Stimulated activated CD8-positive, alpha-beta memory T cell treated with anti-CD3 and anti-CD28 coated beads, Interleukin-7, amount 100 ng/mL, for 4 hours (primary cell): ENCODE measurements at places on chromosomes 6 and 20.

DNA sequence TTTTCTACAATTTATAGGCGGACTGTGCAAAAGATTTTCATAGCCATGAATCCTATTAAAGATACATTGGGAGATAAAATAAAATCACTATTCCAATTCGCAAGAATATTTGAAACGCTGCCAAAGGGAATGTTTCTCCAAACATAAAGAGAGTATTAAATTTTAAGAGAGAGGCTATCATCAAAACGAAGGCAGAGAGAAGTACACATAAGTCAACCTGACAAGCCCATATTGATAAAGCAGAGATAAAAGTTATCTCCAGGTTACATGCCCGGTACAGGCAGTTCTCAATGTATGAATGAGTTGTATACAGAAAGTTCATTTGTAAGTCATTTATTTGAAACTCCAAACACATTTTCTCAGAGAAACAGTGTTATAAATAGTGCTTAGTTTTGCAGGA is 193.1 kb downstream of the ATXN1 start:
- no peak for DNase-seq

- no peak for DNase-seq
Observed at GRCh38 chr6:81984599-81984998, 232.1 kb upstream of the TENT5A start.

GRCh38 chr6:125188594-125189203 is 35.1 kb downstream of the TPD52L1 start:
- no peak for DNase-seq

GRCh38 chr6:55497694-55498093 is 81.3 kb downstream of the HMGCLL1 start:
- no peak for DNase-seq

GRCh38 chr6:125124049-125124669 is 29.4 kb upstream of the TPD52L1 start:
- no peak for DNase-seq

DNA sequence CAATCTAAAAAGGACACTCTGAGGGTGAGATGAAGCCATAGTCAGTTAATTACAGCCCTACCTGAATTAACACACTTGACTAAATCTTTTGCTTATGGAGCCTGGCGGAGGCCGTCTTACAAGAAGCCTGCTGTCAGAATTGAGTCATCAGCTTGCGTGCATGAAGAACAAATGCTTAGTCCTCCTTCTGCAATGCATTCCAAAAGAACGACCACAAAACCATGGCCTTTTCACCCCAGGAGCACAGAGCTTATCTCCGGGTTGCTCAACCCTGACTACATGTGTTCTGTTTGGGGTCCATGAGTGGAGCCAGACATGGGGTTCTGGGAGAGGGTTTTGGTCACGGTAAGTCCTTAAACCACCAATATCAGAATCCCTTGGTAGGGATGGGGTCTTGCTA is 318.1 kb downstream of the CLIC5 start:
- no peak for DNase-seq

DNA sequence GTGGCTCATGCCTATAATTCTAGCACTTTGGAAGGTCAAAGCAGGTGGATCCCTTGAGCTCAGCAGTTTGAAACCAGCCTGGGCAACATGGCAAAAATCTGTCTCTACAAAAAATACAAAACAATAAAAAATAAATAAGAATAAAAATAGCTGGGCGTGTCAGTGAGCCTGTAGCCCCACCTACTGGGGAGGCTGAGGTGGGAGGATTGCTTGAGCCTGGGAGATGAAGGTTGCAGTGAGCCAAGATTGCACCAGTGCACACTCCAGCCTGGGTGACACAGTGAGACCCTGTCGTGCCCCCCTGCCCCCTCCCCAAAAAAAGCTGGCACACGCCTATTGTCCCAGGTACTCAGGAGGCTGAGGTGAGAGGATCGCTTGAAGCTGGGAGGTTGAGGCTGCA is 35.1 kb upstream of the SRPK1 start:
- DNase-seq = no peak

DNA sequence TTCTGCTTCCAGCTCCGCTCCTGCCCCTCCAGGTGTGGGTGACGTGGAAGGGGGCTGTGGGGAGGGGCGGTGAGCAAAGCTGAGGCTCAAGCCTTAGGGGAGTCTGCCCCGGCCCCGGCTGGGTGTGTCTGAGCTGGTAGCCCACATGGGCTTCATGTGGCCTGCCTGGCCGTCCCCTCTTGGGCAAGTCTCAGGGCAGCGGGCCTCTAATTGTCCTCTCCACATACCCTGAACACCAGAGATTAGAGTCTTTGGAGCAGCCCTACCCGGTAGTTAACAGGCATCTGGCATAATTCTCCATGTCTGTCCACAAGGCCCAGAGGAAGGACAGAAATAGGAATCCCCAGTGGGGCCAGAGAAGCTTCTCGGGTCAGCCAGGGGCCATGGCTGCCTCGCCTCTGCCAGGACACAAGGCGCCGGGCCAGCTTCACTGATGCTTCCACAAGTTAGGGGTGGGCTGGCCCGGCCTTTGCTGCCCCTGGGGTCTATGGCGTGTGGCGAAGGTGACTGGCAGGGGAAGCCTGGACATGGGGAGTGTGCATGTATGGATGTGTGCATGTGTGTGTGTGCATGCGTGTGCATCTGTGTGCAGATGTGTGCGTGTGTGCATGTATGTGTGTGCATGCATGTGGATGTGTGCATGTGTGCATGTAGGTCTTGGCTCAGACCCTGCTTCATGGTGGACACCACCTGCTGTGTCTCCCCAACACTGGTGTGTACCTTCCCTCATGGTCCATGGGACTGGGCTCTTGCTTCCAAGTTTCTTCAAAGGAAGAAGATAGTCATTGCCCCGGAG is 24.0 kb downstream of the FRMD1 start:
- no peak for DNase-seq

DNA sequence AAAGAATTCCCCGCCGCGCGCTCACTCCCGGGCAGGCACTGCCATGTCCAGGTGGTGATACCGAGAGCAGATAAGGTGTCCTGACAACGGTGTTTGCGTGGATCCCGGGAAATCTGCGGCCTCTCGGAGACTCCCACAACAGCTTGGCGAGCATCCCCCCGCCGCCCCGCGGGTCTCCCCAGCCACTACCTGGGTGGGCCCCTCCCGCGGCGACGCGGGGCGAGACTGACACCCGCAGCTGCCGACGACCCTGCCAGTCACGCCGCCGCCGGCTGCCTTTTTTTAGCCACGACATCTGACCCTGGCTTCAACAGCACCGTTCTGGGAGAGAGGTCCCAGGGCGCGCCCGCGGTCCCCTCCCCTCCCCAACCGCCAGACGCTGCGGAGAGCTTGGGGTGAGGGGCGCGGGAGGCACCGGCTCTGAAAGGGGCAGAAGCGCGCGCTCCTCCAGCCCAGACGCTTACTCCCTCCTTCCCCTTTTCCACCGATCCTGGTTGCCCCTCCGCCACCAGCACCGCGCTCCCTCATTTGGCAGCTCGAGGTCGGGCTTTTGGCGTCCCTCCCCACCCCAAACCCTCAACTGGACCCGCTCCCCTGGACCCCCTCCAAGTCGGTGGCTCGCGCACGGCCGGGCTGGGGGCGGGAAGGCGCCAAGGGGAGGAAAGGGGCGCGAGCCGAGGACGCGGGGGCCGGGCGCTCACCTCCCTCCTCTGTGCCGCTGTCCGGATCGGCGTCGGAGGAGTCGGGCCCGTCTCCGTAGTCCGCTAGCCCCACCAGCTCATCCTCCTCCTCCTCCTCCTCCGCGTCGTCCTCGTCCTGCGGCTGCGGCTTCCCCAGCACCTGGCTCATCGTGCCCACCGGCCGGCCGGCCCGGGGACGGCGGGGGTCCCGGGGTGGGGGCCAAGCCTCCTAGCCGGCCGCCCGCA is 665 bp downstream of the RRAGD start:
- peak; percentile 13 for DNase-seq

- DNase-seq = no peak
Observed at GRCh38 chr20:63177785-63178445, 38.0 kb downstream of the YTHDF1 start.

DNA sequence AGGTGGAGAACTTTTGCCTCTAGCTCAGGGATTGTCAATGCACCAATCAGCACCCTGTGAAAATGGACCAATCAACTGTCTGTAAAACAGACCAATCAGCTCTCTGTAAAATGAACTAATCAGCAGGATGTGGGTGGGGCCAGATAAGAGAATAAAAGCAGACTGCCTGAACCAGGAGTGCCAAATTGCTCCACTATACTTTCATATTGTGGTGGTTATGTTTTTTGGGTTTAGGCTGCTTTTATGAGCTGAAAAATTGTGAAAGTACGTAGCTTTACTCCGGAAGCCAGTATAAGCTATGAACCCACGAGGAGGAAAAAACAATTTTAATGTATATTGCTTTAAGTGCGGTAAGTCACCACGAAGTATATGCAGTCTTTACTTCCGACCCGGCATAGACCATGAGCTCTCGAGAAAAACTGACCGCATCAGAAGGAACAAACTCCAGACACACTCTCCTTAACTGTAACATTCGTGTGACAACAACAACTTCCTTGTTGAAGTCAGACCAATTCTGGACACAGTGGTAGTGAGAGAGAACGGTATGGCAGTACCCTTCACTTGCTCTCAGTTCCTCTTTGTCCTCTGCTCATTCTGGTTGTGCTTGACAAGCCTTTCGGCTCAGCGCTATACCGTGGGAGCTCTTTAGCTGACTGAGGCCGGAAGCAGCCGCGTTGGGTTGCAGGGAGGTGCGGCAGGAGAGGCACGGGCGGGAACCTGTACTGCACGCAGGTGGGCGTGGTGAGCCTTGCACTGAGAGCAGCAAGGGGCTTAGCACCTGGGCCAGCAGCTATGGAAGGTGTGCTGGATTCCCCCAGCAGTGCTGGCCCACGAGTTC is 81.9 kb upstream of the E2F3 start:
- peak; percentile 59 for DNase-seq

GRCh38 chr20:3181270-3181669 is 7.9 kb upstream of the LZTS3 start:
- no peak for DNase-seq

GRCh38 chr6:7693827-7694226 is 32.1 kb upstream of the BMP6 start:
- DNase-seq = no peak

DNA sequence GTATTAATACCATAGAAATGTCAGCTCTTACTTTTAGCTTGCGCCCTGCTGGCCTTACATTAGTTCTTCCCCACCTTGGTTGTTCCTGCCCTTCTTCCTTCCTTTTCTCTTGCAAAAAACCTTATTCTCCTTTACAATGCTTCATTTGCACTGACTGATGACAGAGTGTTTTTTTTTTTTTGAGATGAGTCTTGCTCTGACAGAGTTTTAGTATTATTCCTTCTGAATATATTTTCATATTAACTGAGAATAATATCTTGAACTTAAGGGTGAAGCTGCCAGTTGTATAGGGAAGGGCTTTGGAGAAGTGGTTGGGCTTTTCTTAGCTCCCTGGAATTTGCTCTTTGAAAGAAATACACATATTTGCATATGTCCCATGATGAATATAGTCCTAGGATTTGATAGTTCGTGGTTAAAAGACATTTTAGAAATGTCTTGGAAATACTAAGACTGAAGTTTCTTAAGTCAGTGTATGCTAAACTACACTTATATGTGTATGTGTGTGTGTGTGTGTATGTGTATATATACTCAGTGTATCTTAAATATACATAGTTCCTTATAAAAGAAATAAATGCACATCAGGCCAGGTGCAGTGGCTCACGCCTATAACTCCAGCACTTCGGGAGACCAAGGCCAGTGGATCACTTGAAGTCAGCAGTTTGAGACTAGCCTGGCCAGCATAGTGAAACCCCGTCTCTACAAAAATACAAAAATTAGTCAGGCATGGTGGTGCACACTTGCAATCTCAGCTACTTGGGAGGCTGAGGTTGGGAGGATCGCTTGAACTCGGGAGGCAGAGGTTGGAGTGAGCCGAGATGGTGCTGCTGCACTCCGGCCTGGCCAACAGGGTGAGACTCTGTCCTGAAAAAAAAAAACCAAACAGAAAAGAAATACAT is 216.1 kb upstream of the MYLIP start:
- no peak for DNase-seq

DNA sequence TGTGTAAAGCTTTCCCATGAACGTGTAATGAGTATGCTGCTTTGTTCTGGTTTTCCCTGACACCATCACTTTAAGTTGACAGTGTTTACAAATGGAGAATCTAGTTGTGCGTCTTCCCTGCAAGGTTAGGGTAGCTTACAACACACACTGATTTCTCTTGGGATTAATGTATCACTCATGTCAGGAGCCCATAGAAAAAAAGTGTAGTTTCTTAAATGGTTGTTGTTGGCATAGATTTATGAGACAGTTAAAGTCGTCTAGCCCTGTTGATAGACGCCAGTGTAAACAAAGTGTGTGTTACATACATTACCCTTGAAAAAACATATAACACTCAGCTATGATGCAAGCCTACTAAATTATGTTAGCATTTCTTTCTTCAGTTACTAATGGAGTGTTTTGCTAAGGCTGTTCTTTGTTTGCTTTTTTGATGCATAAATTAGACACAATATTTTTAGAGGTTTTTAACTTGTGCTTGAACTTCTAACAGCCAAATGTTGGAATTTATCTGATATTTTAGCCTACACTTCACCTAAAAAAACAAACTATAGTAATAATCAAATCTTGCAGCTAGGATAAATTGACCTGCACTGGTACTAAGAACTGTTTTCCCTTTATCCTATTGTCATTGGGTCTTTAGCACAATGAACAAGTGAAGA is 88.6 kb downstream of the RNF217 start:
- no peak for DNase-seq

- no peak for DNase-seq
Observed at GRCh38 chr6:6191476-6191875, 129.0 kb downstream of the F13A1 start.

- no peak for DNase-seq
Observed at GRCh38 chr6:118656847-118657451, 5.6 kb upstream of the CEP85L start.

- DNase-seq = no peak
Observed at GRCh38 chr6:27275025-27275956, 27.8 kb downstream of the PRSS16 start.

GRCh38 chr20:40953856-40954255 is 74.8 kb upstream of the TOP1 start:
- DNase-seq = no peak

DNA sequence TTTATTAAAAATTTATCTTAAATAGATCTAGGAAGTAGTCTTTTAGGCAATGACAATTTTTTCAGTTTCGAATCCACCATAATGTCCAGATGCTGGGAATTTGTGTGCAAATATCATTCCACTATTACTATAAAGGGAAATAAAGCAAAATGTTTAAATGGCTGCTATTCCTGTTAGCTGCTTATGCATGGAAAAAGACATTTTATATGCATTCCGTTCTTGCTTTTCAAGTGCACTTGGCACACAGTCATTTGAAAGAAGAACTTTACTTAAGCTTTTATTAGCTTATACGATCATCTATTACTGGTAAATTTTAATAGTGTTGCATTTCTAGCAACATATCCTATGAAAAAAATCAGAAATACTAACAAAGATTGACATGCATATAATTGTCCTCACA is 42.0 kb downstream of the PRL start:
- DNase-seq = no peak

GRCh38 chr20:59650418-59650817 is 46.1 kb downstream of the PHACTR3 start:
- DNase-seq = no peak
